ENCODE measurements at places on chromosomes 7 and 10.
A peak's percentile ranks its signal among the peaks of the same experiment; 100 is the strongest.

- DNase-seq: no peak
Measured at GRCh38 chr7:80916770-80917741, 1.8 kb downstream of the SEMA3C start.

- DNase-seq: no peak
Measured at GRCh38 chr7:64037095-64037494, 8.1 kb upstream of the ZNF727 start.

DNA sequence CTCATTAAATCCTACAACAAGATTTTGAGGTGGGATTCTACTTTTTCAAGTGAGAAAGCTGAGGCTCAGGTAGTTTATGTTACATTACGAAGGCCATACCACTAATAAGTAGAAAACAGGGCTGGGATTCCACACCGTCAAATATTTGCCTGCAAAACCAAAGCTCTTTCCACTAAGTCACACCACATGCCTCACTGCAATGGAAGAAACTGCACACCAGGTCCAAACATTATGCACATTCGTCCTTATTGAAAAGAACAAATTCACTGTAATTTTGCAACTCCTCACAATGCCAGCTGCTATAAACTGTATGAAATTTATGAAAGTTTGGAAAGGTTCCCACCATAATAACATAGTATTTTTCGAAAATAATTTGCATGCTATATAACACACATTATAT, 66.5 kb downstream of the DGKB start:
- DNase-seq: no peak

DNA sequence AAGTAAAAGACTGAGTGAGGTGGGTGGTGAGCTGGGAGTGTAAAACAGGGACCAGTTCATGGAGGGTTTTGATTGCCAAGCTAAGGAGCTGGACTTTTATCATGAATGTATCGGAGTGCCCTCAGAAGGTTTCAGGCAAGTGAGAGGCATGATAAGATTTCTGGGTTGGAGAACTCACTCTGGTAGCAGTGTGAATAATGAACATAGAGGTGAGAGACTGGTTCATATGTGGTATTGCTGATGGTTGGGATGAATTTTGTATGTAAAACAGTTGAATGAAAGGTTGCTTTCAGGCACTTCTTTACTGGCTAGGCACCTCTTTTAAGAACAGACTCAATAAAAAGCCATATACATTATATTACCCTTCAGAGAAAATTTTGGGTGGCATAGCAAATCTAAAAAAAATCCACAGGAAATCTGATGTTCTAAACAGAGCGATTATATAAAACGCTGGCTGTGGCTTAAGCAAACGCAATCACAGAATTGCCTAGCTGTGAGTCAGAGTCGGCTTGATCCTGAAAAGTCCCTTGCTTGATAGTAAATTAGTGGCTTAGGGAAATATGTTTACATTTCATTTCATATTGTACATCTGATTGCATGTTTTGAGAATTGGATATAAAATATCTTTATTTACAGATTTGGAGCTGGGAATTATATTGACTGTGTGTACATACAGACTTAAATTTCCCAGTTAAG, 92.9 kb upstream of the HDAC9 start:
- no peak for DNase-seq

DNA sequence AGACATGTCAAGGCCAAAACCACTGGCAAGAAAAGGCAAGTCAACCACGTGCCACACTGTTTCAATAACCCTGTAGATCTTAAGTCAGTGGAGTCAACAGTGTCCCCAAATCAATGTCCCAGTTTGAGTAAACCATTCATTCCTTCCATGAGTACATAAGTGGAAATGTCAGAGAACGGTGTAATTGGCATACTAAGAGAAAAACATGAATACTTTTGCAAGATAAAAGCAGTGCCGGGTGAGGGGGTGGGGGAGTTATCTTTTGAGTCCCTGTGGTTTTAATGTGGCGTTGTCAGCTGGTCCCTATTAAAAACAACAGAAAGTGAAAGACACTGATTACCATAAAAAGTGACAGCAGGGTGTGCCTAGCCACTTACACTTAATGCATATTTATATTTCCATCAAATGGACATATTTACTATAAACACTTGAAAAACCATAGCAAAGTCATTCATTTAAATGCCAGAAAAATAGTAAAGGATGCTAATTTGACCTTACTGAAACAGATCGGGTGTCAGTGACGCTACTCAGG, 37.8 kb downstream of the RSU1 start:
- DNase-seq: no peak

- DNase-seq: no peak
Measured at GRCh38 chr7:55440040-55440690, 75.0 kb downstream of the LANCL2 start.

DNA sequence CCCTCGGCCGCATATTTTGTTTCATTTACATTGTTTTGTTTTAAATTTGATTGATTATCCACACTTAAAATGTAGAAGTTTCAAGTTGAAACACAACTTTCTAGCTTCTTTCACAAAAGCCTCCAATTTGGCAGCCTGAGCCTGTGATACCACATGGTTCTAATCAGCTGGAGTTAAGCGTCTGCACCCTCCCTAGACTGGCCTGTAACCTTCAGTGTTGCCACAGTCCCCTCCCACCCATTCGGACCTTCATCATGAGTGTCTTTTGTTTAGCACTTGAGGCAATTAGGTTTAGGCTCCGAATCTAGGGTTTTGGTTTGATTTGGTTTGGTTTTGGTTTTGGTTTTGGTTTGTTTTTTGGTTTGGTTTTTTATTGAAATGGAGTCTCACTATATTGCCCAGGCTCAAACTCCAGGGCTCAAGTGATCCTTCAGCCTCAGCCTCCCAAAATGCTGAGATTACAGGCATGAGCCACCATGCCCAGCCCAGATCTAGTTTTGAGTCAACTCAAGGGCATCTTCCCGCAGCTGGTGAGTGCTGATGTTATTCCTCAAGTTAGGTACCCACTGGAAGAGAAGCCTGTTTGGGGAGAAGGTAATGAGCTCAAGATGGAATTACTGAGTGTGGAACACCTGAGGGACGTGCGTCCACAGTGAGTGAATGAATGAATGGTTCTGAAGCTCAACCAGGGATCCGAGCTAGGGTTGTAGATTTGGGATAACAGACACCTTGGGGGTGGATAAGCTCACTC, 201.4 kb downstream of the HECW1 start:
- DNase-seq: no peak

DNA sequence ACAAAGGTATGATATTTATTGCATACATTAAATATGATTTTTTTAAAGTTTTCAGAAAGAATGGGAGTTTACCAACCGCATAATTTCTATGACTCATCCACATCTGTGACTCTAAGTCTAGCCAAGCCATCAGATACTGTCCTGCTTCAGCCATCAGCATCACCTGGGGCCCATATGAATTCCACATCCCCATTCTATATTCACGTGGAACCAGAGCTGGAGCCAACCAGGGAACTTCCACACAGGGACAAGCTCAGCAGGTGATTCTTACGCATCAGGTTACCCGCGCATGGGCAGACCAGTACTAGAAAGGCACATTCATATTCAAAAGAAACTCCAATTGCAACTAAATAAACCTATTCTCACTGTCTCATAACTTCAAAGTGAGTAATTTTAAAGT, 817.7 kb upstream of the IGFBP3 start:
- no peak for DNase-seq

DNA sequence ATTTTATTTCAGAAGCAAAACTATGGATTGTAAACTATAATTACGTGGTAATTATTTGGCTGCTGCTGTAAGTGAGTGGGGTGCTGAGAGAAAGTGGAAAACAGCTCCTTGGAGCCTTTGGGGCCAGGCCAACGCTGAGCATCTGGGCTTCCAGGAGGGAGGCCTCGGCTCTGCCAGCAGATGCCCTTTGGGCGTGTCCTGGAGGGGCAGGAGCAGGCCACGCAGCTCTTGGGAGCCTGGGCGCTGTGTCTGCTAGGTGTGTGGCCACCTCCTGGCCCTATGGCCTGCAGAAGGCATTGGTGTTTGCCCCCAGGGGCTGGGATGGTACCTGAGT, 423.3 kb downstream of the GLRX3 start:
- DNase-seq: no peak

DNA sequence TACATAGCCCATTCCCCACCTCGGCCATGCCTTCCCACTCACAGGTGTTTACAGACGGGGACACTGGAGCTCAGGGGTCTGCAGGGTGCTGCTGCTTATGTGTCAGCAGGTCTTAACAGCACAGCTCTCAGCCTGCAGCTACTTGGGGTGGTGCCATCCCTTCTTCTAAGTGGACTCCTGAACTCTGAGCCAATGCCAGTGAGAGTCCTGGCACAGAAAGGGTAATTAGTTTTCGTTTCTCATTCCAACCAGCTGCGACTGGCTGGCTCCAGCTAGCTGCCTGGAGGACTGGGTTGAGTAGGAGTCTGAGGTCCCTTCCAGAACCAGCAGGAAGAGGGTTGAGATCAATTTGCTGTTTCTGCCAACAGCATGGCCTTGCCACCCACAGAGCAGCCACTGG, 88.3 kb upstream of the AGK start:
- no peak for DNase-seq

- DNase-seq: no peak
Measured at GRCh38 chr7:151869109-151869428, 7.8 kb downstream of the PRKAG2 start.

DNA sequence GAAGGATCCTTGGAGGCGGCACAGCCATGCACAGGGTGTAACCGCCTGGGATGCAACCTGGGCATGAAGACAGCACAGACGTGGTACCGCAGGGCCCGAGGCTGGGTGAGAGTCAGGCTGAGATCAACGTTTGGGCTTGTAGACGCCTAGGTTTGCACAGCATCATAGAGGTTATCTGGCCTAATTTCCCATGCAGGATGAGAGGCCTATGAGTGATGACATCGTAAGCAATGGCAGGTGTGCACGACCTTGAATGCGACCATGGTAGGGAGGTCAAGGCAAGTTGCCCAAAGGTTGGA, 7.5 kb downstream of the CALML3 start:
- no peak for DNase-seq

DNA sequence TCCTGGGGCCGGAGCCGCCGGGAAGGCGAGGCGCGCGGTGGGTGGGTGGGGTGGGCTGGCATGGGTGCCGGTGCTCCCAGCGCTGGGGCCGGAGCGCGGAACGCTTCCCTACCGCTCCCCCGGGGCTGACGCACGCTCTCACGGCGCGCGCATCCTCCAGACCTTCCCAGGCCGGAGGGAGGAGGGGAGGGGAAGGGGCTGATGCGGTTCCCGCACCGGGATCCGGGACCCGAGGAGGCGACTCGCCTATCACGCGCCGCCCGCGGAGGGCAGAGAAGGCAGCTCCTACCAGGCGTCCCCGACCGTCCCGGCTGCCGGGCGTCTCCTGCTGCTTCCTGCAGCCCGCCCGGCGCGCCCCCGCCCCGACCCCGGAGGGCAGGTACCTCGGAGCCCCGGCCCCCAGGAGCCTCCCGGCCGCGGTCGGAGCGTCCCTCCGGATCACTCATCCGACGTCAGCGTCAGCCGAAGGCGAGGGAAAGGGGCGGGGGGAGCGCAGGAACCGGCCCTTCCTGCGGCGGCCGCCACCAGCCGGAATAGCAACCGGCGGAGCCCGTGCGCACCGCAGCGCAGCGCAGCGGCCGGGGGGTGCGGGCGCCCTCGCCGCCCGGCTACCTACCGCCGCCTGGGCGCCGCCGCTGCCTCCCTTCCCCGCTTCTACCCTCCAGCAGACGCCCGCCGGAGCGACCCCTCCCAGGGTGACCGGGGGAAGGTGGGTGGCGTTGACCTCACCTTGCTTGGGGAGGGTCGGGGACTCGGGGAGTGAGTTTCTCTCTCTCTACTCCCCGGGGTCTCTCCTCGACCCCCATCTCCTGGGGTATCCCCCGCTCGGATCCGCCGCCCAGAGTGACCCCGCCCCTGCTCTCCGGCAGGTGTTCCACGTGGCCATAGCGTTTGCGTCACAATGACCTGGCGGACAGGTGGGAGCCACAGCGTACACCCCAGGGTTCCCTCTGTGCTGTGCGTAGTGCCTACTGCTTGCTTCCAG, at the start of gene ICA1:
TSS of gene ICA1 (minus strand) at position 457 of the 985 bp plus-strand sequence. CDS start 26,241 bp downstream, outside the sequence.
- DNase-seq: no peak

DNA sequence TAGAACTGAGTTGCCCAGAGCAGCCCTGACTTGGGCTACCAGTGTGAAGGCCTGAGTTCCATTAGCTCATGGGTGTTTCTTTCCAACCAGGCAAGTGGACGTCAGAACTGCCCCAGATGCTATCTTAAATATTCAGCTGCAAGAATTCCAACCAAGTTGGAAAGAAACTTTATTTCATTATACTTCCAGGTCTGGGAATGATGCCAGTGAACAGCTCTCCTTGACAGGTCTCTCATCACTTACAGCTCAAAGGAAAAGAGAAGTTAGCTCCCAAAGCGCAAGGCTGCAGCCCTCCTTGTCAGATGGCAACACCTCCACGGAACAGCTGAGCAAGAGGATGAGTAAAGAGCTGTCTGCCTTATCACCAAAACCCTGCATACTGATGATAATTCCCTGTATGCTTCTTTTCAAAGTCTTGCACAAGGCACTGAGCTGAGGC, 255.5 kb upstream of the AOAH start:
- no peak for DNase-seq

DNA sequence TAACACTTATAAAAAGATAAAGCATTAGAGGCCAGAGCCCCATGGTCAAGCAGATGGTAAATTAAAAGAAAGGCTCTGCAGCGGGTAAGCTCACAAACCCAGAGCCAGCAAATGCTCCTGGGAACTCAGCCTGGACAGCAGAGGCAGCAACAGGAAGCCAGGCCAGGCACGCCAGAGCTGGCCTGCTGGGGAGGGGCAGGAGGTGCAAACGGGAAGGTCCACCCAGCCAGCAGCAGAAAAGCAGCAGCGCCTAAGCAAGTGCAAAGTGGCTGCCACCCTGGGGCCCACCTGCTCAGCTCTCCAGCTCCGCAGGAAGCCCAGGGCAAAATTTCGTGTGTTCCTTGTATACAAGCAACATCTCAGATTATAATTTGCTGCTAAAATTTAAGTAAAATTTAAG, 82.7 kb upstream of the GPR22 start:
- DNase-seq: peak; percentile 36

GRCh38 chr7:155291045-155291530, 6.6 kb upstream of the INSIG1 start:
- DNase-seq: peak; percentile 46

- DNase-seq: no peak
Measured at GRCh38 chr10:98252464-98252863, 15.5 kb downstream of the LOXL4 start.

DNA sequence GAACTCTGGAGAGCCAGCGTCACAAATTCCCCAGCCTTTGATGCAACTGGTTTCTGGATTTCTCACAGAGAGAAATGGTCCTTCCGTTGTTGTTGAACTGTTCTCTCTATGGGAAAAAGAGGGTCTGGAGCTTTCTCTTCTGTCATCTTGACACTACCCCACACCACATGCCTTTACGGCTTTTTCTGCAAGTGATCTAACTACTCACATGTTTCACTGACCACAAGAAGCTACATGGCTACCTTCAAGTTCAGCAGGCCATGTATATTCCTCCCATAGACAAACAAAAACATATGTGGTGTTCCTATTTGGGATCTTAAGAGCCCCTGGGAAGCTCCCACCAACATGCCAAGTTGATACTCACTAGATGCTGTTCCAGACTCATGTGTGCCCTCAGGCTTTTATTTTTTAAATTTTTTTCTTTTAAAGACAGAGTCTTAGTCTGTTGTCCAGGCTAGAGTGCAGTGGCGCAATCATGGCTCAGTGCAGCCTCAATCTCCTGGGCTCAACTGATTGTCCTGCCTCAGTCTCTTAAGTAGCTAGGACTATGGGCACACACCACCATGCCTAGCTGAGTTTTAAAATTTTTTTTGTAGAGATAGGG, 72.0 kb downstream of the RNF216 start:
- no peak for DNase-seq
